Endothelial cell of umbilical vein (primary cell): ENCODE measurements at places on chromosomes 3 and 15. TPM values are rescaled to one million over a fixed set of nuclear protein-coding genes. Genes with fewer than 3 reads are reported as not detected.

CDHR4 gene
- not detected in 2 replicates for total RNA-seq

FURIN gene
- 131 and 145 TPM in 2 replicates for total RNA-seq

EFCC1 gene
- total RNA-seq, result 0.58 and 0.73 TPM in 2 replicates

TEX55 gene
- not detected in 2 replicates for total RNA-seq

EHHADH gene
- total RNA-seq, result 5.8 and 6.2 TPM in 2 replicates

CISH gene
- 2.2 and 2.5 TPM in 2 replicates for total RNA-seq

GOLGA8A gene
- 53.5 and 61.1 TPM in 2 replicates for total RNA-seq

RLBP1 gene
- not detected in 2 replicates for total RNA-seq

FGD5 gene
- total RNA-seq, result 134 and 141 TPM in 2 replicates

GCSAM gene
- not detected in 2 replicates for total RNA-seq

SEMA5B gene
- total RNA-seq, result 0.07 and 0.44 TPM in 2 replicates

IL16 gene
- 0.99 and 2.1 TPM in 2 replicates for total RNA-seq

ENTPD3 gene
- total RNA-seq, result not detected in 2 replicates

IL5RA gene
- not detected in 2 replicates for total RNA-seq
